RCC 7860 (cell line): ENCODE measurements at places on chromosomes 16 and 17.

DNA sequence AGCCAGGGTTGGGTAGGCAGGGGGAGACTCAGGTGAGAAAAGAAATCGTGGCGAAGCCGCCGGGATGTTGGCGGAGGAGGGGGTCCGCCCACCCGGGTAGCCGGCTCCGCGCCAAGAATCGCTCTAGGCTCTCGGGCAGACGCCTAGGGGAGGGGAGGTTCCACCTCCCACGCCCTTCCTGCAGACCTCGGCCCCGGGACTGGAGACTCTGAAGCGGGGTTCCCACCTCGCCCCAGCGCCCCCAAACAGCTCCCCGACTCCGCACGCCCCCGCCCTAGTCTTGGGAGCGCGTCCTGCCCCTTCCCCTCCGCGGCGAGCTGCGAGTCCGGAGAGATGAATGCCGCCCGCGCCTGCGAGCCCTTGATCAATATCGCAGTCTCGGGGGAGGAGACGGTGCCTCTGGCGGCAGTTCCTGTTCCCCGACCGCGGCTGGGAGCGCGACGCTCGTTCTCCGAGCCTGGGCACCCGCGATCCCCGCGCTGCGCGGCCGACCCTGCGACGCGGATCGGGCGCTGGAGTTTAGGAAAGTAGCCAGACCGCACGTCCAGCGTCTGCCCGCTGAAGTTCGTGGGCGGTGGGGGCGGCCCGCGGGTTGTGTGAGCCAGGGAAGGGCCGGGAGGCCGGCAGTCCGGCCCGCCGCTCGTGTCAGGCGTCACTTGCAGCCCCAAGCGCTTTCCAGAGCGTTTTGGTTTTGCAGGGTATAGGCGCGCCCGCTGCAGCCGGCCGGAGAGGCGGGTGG, 790 bp downstream of the CRHR1 start:
- no peak for DNase-seq

DNA sequence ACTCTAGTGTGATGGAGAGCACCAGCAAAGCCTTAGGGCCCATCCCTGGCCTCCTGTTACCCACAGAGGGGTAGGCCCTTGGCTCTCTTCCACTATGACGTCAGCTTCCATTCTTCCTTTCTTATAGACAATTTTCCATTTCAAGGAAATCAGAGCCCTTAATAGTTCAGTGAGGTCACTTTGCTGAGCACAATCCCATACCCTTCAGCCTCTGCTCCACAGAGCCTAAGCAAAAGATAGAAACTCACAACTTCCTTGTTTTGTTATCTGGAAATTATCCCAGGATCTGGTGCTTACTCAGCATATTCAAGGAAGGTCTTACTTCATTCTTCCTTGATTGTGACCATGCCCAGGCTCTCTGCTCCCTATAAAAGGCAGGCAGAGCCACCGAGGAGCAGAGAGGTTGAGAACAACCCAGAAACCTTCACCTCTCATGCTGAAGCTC, at the start of gene CCL8:
TSS of gene CCL8 (plus strand) at position 397 of the 445 bp plus-strand sequence. CDS start 67 bp downstream, outside the sequence.
- no peak for DNase-seq

DNA sequence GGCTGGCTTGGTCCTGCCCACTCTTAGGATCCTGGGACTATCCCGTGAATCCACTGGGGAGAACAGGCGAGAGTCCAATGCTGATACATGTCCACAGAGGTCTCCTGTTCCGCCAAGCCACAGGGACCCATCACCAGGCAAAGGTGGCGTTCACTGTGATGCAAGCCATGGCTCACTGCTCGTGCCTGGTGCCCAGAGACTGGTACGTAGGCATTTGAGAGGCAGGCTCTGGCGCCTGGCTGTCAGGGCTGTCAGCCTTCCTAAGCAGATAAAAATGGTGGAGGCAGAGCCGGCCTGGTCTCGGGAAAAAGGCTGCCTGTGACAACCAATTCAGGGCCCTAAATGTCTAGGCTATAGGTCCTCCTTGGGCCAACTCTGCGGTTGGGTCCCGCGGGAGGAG, 2329.0 kb downstream of the TP53TG3F start:
- no peak for DNase-seq

- DNase-seq: no peak
Measured at GRCh38 chr17:47013341-47013740, 34.3 kb upstream of the RPRML start.

- DNase-seq: peak; percentile 28
Measured at GRCh38 chr16:54936201-54936978, 5.7 kb downstream of the IRX5 start.

GRCh38 chr17:39200070-39200879, at the start of gene RPL19:
Gene RPL19 (plus strand): TSS chr17:39200283. CDS start chr17:39200345, 62 bp downstream.
- DNase-seq: peak; percentile 10

- no peak for DNase-seq
Measured at GRCh38 chr17:78787444-78787843, 5.4 kb upstream of the CYTH1 start.

DNA sequence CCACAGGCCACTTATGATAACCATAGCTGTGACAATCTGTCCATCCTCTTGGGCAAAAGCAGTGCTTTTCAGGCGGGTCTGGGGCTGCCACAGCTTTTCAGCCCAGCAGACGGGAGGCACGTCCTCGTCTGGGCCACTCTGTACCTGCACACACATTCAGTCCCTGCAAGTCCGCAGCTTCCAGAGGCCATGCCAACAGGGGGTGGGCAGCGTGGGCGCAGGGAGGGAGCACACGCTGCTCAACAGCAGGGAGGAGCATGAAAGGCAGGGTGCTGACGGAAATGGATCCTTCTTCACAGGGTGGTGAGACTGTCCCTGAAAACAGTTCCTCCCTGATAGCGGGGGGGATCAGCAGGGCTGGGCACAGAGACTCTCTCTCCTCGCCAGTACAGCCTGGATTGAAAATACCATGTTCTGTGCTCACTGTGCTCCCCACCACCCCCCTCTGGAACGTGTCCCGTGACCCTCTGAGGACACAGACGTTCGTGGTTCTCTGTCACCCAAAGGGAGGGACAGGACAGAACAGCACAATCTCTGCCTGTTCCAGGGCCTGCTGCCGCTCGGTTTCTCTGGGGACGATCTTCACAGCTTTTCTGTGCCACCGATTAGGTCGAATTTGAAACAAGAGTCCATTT, 41.7 kb downstream of the PEMT start:
- no peak for DNase-seq

DNA sequence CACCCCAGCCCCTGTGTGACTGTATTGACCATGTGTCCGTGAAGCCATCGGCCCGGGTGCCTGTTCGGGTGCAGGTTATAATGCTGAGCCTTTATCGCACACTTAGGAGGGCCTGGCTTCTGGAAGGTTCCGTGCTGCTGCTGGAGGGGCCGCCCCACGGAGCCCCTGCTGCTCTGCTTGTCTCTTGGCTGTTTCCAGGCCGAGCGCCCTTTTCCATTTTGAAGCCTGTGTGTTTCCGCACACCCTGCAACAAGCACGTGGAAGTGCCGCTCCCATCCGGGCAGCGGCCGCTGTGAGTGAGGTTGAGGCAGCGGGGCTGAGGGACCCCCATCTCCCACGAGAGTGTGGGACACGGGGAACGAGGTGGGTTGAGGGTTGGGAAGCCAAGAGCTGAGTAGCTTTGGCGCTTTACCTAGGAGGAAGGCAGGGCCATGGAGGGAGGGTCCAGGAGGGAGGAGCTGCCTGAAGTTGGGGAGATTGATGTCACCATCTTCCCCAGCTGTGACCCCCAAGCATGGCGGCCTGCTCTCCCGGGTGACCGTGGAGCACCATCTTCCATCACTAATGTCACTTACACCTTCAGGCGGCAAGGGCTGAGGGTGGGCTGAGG, 200.1 kb upstream of the GSE1 start:
- DNase-seq: no peak
